ENCODE measurements at places on chromosomes 3 and 15.

GRCh38 chr3:150472421-150472820, 64.3 kb downstream of the TSC22D2 start:
- no peak for DNase-seq

DNA sequence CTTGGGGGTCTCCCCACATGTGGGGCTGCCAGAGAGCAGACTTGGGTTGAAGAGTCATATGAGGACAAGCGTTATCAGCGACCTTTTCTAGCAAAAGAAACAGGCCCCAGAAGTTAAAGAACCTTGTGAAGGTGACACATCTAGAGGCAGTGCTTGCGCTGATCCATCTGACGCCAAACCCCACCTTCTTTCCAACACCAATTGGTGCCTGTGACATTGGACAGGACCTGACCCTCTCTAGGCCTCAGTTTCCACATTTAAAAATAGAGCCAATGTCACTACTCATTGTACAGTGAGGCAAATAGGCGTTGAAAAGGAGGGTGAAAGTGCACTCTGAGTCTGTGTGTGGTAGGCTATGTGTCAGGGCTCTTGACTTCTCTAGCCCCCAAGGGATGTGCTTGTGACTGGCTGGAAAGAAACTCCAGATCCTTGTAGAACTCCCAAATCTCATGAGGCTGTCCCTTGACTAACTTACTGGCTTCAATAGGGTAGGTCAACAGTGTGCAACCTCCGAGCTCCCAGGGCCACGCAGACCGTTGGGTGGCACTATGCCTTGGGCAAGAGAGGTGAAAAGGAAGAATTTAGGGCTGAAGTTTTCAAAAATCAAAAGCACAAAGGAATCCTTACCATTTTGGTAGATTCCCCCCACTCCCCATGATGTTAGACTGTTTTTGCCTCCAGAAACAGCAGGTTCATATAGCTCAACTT, 666 bp upstream of the FAM219B start:
- no peak for DNase-seq

DNA sequence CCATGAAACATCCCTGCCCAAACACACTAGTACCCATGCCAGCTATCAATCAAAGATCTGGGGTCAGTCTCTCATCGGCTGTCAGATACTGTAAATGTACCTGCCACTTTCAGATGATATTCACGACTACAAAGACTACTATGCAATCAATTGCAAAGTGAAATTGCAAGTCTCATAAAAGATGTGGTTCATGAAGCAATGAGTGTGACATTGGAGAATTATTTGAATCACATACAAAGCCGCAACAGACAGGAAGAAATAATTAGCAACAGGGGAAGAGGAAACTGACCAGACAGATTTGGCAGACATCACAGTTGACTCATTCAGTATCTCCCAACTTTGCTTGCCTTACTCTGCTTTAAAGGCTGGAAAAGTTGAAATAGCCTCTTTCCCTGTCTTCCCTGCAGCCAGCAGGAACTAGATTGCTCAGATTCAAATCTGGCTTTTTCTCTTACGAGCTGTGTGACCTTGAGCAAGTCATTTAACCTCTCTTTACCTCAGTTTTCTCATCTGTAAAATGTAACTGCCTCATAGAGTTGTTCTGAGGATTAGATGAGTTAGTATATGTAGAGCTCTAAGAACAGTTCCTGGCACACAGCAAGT, 95.7 kb upstream of the C3orf80 start:
- no peak for DNase-seq

GRCh38 chr3:8239718-8240695, 261.6 kb upstream of the LMCD1 start:
- DNase-seq, result no peak

- DNase-seq, result no peak
Observed at GRCh38 chr3:188941103-188941502, 230.7 kb upstream of the TPRG1 start.

GRCh38 chr3:170802164-170803151, 67.5 kb downstream of the RPL22L1 start:
- DNase-seq, result no peak

GRCh38 chr3:173902871-173903270, 505.3 kb downstream of the NLGN1 start:
- DNase-seq, result no peak

GRCh38 chr15:67922971-67923945, 83.4 kb upstream of the RNU6-1 start:
- DNase-seq, result no peak

- no peak for DNase-seq
Observed at GRCh38 chr15:58641660-58642059, 107.8 kb downstream of the ADAM10 start.
